MG63 (cell line): ENCODE measurements at places on chromosomes 4 and X.

GRCh38 chr4:22391551-22391950 lies 124.3 kb downstream of the ADGRA3 start:
- no peak for DNase-seq

DNA sequence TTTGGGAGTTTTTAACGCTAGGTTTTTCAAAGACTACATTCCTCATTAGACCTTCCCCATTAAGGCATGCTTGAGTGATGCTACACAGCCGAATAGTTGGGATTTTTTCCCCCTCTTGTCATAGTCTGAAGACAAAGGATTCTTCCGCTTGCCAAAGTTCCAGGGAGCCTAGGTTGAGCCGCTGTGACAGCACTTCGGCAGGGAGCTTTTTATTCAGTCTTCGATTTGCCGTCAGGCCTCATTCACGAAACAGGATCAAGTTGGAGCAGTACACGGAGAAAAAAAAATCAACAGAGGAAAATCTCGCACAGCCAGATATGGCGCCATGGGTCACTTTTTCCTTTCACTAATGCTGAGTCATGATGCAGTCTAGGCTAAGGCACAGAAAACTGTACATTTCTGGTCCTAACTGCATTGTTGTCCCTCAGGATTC lies 24.3 kb downstream of the SHROOM3 start:
- no peak for DNase-seq

- no peak for DNase-seq
Observed at GRCh38 chr4:46073778-46074177, 50.1 kb downstream of the GABRG1 start.

GRCh38 chrX:139815771-139816170 lies 107.8 kb upstream of the MCF2 start:
- DNase-seq = no peak

GRCh38 chrX:149992918-149993317 lies 54.6 kb upstream of the EOLA2 start:
- DNase-seq = no peak

DNA sequence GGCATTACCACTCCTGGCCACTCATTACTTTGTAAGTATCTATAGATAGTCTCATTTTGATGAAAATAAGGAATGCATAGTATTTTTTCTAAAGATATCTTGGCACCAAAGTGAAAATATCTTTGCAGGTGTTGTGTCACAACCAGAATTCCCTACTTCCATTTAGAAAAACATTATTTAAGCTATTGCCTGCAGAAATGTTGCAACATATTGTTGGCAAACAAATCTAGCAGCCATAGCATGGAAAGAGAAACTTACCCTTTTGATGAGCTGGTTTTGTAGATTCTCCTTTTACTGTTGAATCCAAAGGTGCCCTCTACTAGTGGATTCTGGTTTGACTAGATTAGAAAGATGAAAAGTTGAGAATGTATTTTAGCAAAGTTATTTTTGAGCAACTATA lies 138.8 kb downstream of the AREG start:
- no peak for DNase-seq

- no peak for DNase-seq
Observed at GRCh38 chr4:14000091-14000814, 372.7 kb upstream of the BOD1L1 start.

- DNase-seq = no peak
Observed at GRCh38 chr4:1534095-1534872, 128.0 kb upstream of the NKX1-1 start.

DNA sequence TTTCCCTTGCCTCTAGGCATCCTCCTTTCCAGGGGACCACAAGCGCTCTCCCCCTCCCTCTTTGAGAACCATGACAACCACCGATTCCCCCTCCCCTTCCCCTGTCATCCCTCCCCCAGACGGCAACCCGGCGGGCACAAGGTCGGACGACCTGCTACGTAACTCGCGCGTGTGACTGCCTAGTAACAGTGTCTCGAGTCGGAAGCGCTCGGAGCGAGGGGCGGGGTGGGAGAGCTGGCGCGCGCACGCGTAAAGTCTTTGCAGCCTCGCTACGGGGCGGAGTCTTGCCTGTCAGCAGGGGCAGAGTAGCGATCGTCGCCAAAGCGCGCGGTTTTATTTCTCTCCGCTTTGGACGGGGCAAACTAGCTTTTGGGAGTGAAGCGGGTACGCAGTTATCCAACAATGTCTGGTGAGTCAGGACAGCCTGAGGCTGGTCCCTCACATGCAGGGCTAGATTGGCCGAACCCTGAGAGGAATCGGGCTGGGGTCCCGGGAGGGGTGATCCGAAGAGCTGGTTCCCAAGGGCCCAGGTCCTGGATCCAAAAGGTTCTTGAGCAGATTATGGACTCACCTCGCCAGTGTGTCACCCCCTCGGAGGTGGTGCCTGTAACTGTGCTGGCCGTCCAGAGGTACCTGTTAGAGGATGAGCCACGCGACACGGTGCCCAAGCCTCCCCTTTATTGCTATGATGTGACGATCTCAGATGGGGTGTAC lies at the start of gene RADX:
Gene RADX (plus strand): TSS at position 300 of the 714 bp plus-strand sequence. CDS start 103 bp downstream, at position 403.
- peak; percentile 89 for DNase-seq

- no peak for DNase-seq
Observed at GRCh38 chrX:110097920-110098319, 95.0 kb downstream of the TMEM164 start.

DNA sequence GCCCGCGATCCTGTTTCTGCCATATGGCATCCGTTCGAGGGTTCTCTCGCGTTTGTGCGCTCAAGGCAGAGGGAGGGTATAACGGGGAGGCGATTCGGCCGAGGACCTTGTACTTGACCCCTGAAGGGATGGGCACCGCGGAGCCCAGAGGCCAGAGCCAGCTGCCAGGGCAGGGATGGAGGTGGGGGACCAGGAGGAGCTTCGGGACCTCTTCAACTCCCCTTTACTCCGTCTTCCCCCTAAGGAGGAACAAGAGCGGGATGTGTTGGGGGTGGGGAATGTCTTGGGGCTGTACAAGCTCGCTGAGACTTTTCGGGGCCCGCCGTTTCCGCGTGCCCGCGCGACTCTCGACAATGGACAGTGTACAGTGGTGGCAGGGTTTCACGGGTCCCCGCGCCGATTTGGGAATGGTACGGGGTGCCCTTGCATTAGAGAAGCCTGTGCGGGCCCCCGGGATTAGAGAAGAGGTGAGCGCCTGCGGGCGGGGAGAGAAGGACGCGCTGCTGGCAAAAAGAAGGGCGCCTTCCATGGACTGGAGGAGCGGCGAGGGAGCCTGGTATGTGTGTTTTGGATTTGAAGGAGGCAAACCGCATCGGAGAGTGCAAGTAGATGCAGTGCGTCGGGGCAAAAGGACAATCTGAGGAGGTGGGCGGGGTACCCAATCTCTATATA lies 760 bp downstream of the UGT8 start:
- peak; percentile 0 for DNase-seq

DNA sequence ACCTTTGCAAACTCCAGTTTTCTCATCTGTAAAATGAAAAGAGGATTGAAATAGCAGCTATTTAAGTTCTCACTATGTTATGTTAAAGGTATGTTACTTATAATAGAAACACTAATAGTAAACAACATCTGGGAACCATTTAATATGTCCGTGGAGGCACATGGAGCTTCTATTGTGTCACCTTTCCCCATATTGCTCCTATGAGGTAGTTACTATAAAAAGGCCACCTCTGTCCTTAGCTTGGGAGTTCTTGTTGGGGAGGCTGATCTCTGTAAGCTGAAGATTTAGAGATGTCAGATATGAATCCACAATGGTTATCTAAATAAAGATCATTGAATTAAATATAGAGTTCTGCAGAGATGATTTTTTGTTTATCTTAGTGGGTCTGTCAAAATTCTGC lies 125.2 kb downstream of the FHIP1A start:
- DNase-seq = no peak

GRCh38 chr4:128579154-128579853 lies 230.2 kb upstream of the JADE1 start:
- DNase-seq = no peak
